Tibial nerve (tissue), 4 donors: ENCODE measurements at places on chromosomes 1 and 21.

DNA sequence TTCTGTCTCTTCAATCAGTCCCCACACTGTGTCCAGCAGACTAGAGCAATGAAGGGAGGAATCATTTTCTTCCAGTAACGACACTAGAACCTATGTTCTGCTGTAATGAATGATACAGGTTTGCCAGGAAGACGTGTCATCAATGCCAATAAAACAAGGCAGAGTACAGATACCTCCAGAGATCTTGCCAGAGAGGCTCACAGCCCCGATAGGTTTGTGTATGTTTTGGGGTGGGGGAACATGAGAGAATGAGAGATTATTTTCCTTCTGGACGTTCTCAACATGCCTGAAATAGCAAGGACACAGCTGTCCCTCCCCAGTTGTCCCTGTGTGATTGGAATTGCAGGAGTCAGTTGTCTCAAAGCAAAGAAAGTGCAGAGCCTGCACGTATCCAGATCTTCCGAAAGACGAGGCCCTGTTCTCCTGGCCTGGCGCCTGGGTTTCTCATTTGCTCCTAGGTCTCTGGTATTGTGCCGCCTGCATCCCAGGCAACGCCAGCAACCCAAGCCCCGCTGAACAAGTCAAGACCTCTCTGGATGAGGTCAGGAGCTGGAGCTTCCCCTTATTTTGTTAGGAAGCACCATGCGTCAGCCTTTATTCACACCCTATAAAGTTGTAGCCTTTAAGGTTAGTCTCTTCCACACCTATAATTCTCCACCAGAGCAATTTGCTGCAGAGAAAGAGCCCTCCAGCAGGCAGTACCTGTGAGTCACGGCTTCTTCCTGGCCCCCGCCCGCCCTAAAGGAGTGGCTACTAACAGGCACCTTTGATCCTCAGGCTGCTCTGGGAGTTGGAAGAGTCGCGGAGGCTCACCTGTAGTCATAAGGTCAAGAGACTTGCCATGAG lies 130.5 kb downstream of the TOMM20 start:
- no peaks in the 10 kb centered on the region for H3K36me3 ChIP-seq
- DNase-seq: no peak
- peak overlapping the region; percentile 88 for H3K27ac ChIP-seq
- no peak overlapping the region for H3K4me3 ChIP-seq
- H3K4me1 ChIP-seq: peaks cover 26% of the 10 kb centered on the region
- no peaks in the 10 kb centered on the region for H3K27me3 ChIP-seq

- no peak for DNase-seq
- no peak overlapping the region for H3K4me3 ChIP-seq
- H3K4me1 ChIP-seq: no peaks in the 10 kb centered on the region
- no peaks in the 10 kb centered on the region for H3K27me3 ChIP-seq
These were observed 25.7 kb downstream of the AKNAD1 start for GRCh38 chr1:108831225-108831624.

DNA sequence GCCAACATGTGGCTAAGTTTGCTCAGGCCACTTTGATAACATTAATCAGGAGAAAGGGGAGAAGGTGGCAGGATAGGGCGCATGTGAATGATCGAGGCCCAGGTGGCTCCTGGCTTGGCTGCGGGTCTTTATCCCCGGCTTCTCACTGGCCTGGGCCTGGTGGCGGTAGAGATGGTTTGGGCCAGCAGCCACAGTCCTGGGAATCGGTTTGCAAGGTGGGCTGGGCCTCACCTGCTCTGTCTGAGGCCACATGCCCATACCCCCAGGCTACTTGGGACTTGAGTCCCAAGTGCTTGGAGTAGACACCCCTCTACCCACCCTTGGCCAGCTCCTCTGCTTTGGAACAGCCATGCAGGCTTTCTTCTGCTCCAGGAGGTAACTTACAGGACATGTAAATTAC lies 49.7 kb upstream of the DISP3 start:
- no peak overlapping the region for H3K4me3 ChIP-seq
- H3K36me3 ChIP-seq: no peaks in the 10 kb centered on the region
- no peaks in the 10 kb centered on the region for H3K27me3 ChIP-seq

DNA sequence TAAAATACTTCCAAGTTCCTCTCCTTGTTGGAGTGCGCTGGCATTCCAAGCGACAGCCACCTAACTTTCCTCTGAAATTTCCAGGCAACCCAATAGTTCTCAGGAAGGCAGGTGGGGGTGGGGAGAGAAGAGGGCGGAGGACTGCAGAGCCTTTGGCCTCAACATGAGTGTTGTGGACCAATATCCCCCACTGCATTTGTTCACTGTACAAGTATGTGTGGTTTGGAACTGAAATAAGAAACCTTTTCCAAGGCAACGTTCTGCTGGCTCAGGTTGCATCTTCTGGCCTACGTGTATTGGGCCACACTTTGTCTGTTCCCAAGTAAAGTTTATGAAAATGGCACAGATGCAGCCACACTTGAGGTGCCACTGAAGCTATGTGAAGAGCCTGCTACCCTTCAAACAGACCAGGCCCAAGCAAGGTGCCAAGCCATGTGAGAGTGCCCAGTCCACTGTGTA lies 153.4 kb downstream of the DHRS3 start:
- H3K36me3 ChIP-seq: no peaks in the 10 kb centered on the region
- peaks cover 36% of the 10 kb centered on the region for H3K4me1 ChIP-seq

DNA sequence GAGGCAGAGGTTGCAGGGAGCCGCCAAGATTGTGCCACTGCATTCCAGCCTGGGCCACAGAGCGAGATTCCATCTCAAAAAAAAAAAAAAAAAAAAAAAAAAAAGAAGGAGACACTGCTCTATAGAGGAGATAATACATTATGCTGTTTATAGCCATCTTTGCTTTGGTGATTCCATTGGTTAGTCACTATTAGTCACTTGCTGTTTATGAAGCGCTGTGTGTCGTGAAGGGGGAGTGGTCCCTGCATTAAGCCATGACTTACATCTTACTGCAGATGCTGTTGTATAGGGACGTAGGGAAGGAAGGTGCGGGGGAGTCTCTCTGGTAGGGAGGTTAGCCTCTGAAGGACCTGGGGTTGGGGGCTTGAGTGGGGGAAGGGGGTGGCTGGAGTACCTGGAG lies 48.3 kb downstream of the HUNK start:
- H3K27ac ChIP-seq: no peak overlapping the region
- DNase-seq: no peak
- H3K4me3 ChIP-seq: no peak overlapping the region
- H3K4me1 ChIP-seq: no peaks in the 10 kb centered on the region
- H3K27me3 ChIP-seq: no peaks in the 10 kb centered on the region

GRCh38 chr1:119549719-119550132 lies 42.7 kb downstream of the HSD3B1 start:
- no peak overlapping the region for H3K4me3 ChIP-seq
- no peak overlapping the region for H3K27ac ChIP-seq
- H3K27me3 ChIP-seq: no peaks in the 10 kb centered on the region
- no peaks in the 10 kb centered on the region for H3K36me3 ChIP-seq
- no peaks in the 10 kb centered on the region for H3K4me1 ChIP-seq
- DNase-seq: no peak

DNA sequence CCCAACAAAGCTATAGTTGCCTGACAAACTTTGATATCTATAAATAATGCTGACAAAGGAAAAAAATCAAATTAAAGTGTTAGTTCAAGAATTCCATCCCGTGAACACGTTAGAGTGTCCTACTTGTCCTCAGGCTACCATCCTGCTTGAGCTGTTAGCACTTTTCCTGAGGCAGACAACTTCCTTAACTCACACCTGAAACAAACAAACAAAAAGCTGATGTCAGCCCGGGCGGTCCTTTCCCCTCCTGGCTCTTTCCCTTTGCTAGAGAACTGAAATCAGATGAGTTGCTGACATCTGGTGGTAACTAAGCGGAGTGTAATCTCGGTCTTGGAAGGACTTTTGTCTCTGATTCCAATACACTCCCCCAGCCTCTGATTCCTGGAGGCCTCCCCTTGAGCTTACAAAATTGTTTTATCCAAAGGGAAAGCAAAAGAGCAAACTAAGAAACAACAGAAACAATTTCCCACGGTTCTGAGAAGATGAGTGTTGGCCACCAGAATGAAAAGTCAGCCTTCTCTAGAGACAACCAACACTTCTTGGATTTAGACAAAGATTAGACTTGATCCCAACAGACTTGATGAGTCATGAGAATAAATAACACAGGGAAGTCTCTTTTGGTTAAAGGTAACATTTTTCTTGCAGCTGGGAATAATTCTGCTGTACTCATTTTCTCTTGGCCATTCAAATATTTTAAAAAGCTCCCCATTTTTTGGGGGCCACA lies 135.4 kb downstream of the PROX1 start:
- H3K27ac ChIP-seq: no peak overlapping the region
- no peaks in the 10 kb centered on the region for H3K27me3 ChIP-seq
- no peaks in the 10 kb centered on the region for H3K36me3 ChIP-seq
- H3K4me3 ChIP-seq: no peak overlapping the region

DNA sequence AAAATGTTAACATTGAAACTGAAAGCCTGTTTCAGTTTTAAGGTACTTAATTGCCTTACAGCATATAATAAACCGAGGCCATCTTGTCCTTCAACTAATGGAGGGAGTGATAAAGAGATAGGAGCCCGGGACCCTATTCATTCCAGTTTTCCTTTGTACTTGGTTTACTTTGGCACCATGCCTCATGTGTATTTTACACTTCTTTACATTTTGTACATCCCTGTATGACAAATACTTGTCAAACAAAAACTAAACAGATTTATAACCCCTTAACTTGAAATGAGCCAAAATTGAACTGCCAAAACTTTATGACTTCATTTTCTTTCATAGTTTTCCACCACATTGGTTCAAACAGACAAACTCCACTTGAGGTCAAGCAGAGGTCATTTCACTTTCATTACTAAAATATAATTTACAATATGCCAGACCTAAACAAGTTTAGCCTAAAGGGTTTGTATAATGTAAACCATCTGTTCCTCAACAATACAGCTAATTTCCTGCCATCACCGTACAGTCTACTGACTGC lies 30.9 kb upstream of the UBE2U start:
- H3K36me3 ChIP-seq: no peaks in the 10 kb centered on the region
- no peaks in the 10 kb centered on the region for H3K27me3 ChIP-seq
- H3K4me1 ChIP-seq: no peaks in the 10 kb centered on the region
- no peak for DNase-seq
- no peak overlapping the region for H3K4me3 ChIP-seq

- no peak for DNase-seq
- no peaks in the 10 kb centered on the region for H3K36me3 ChIP-seq
- H3K27me3 ChIP-seq: no peaks in the 10 kb centered on the region
- H3K4me3 ChIP-seq: no peak overlapping the region
These were observed 86.0 kb downstream of the FOXD2 start for GRCh38 chr1:47523835-47524215.

DNA sequence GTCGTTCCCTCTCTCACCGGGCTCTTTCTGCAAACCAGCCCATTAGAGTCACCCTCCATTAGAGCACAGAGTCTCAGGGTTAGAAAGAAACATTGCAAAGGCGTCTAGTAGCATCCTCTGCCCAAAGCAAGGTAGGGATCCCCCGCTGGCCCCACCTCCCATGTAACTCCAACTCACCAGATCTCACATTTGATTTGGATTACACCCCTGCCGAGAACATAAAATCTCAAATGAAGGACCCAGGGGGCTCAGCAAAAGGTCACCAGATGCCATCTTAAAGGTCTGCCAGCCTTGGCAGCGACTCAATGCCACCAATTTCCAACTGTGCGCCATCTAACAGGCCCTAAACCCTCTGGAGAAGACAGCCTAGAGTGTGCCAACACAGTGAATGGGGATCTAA lies 14.1 kb downstream of the C1orf87 start:
- H3K4me3 ChIP-seq: no peak overlapping the region
- DNase-seq: no peak
- H3K27me3 ChIP-seq: no peaks in the 10 kb centered on the region
- H3K4me1 ChIP-seq: no peaks in the 10 kb centered on the region
- H3K27ac ChIP-seq: no peak overlapping the region

- no peak overlapping the region for H3K4me3 ChIP-seq
- peak overlapping the region; percentile 92 for H3K27ac ChIP-seq
- no peaks in the 10 kb centered on the region for H3K36me3 ChIP-seq
- DNase-seq: no peak
- peaks cover 76% of the 10 kb centered on the region for H3K4me1 ChIP-seq
- H3K27me3 ChIP-seq: no peaks in the 10 kb centered on the region
These were observed 51.1 kb downstream of the SKI start for GRCh38 chr1:2279210-2279639.

- no peaks in the 10 kb centered on the region for H3K4me1 ChIP-seq
- H3K27me3 ChIP-seq: peaks cover 67% of the 10 kb centered on the region
- no peak for DNase-seq
- H3K36me3 ChIP-seq: no peaks in the 10 kb centered on the region
- no peak within 1 kb of the TSS for H3K27ac ChIP-seq
These were observed at the start of gene ASTN1 for GRCh38 chr1:177164380-177165068. ASTN1 (minus strand) TSS chr1:177164712; CDS start chr1:177164676, 36 bp downstream.

- no peak for DNase-seq
- no peaks in the 10 kb centered on the region for H3K36me3 ChIP-seq
- H3K4me3 ChIP-seq: no peak overlapping the region
- H3K27me3 ChIP-seq: no peaks in the 10 kb centered on the region
- H3K4me1 ChIP-seq: no peaks in the 10 kb centered on the region
- no peak overlapping the region for H3K27ac ChIP-seq
These were observed 23.5 kb downstream of the ASB17 start for GRCh38 chr1:75908717-75909152.

DNA sequence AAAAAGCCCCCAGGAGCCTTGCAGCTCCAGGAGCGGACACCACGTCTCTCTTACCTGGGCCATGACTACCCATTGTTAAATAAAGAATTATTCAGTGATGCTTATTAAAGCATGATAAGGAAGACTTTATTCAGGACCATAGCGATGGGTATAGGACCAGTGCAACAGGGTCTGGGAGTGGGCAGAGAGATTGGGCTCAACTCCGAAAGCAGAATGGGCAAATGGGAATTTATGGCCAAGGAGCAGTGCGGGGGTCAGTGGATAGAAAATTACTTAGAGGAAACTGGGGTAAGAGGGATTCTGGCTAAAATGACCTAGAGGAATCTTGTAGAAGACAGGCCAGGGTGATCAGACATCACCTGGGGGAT lies 580 bp upstream of the ATP5PO start:
- peaks cover 3% of the 10 kb centered on the region for H3K4me1 ChIP-seq
- DNase-seq: no peak

- H3K4me3 ChIP-seq: no peak overlapping the region
- H3K4me1 ChIP-seq: no peaks in the 10 kb centered on the region
- H3K36me3 ChIP-seq: no peaks in the 10 kb centered on the region
- no peak for DNase-seq
- no peaks in the 10 kb centered on the region for H3K27me3 ChIP-seq
These were observed 6.8 kb upstream of the LY9 start for GRCh38 chr1:160789051-160789701.
